ENCODE measurements at places on chromosomes 3 and 15. TPM values are rescaled to one million over a fixed set of nuclear protein-coding genes. Genes with fewer than 3 reads are reported as not detected.

DNA sequence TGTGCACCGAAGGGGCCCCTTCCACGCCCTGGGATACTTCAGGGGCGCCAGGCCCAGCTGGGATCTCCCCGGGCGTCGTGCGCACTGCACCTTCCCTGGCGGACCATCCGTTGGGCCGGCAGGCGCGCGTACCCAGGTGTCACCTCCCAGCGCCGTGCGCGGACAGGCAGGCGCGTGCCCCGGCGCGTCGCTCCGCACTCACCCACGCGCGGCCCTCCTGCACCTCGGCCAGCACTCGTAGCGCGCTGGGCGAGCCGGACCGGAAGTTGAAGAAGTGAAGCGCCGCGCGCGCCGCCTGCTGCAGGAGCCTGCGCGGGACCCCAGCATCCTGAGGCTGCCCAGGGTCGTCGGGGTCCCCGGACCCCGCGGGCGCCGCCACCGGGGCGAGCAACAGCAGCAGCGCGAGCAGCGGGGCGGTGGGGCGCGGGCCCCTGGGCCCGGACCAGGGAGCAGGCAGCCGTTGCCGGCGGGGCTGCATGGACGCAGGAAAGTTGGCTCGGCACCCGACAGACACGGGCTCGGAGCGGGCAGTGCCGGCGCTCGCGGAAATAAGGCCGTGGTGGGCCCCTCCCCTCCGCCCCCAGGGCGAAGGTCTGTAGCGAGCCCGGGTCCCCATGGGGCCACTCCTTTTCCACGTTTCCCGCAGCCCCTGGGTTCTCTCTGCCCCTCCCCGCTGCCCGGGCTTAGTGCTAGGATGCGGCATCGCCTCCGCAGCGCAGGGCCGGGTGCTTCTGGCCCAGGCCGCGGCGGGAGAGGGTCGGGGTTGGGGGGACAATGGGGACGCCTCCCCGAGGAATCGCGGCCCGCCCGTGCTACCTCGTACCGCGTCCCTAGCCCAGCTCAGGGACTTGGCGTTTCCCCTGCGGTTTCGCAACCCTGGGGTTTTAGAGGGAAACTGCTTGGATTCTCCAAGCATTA, at the start of gene RARRES1:
Gene RARRES1, minus strand, starts transcription at position 520 of the 918 bp plus-strand sequence. Its CDS starts 42 bp downstream, at position 478.
- DNase-seq: peak; percentile 71

GRCh38 chr3:99373846-99374210, 264.6 kb upstream of the COL8A1 start:
- DNase-seq: no peak

DNA sequence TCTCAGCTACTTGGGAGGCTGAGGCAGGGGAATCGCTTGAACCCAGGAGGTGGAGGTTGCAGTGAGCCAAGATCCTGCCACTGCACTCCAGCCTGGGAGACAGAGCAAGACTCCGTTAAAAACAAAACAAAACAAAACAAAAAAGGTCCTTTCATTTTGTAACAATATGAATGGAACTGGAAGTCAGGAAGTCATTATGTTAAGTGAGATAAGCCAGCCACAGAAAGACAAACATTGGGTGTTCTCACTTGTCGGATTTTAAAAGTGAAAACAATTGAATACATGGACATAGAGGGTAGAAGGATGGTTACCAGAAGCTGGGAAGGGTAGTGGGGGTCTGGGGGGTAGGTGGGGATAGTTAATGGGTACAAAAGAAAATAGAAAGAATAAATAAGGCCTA, 12.5 kb upstream of the B3GALNT1 start:
- DNase-seq: no peak

GRCh38 chr3:120100711-120101110, 6.5 kb upstream of the GSK3B start:
- no peak for DNase-seq

DNA sequence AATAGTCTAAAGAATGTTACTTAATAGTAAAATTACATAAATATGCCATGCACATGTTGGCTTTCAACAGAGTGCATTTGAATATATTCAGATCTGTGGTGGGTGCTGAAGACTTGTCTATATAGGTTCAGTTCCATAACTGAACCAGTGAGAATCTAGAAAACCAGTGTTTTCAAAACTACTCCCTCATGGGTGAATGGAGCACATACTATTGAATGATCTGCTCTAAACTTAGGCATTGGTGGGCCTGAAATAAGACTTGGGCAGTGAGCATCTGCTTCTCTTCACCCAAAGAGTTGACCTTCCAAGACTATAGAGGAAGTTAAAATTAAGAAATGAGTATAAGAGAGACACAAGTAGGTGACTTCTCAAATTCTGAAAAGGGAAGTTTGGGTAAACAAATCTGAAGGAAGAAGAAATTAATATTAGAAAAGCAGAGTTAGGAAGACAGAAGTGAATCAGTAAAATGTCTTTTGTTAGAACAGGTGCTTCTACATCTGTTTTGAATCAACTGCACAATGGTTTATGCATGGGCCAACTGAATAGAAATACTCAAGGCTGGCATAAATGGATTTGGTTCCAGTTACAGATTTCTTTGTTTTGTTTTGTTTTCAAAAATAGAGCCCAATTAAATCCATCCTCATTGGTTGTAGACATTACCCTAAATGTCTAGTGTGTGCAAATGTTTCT, 19.3 kb downstream of the ALCAM start:
- DNase-seq: no peak

- DNase-seq: no peak
Observed at GRCh38 chr15:52499506-52499905, 29.2 kb downstream of the MYO5A start.

Gene FAM107A
- polyA plus RNA-seq: 47.9 TPM

Gene MCTP2
- 1.1 TPM for polyA plus RNA-seq

Measured in heart left ventricle (tissue), 16 donors.